ENCODE measurements at places on chromosomes 1 and 21. TPM values are rescaled to one million over a fixed set of nuclear protein-coding genes. Genes with fewer than 3 reads are reported as not detected.

- peak; percentile 29 for DNase-seq
Measured at GRCh38 chr1:231929311-231929710, 302.7 kb downstream of the DISC1 start.

DNA sequence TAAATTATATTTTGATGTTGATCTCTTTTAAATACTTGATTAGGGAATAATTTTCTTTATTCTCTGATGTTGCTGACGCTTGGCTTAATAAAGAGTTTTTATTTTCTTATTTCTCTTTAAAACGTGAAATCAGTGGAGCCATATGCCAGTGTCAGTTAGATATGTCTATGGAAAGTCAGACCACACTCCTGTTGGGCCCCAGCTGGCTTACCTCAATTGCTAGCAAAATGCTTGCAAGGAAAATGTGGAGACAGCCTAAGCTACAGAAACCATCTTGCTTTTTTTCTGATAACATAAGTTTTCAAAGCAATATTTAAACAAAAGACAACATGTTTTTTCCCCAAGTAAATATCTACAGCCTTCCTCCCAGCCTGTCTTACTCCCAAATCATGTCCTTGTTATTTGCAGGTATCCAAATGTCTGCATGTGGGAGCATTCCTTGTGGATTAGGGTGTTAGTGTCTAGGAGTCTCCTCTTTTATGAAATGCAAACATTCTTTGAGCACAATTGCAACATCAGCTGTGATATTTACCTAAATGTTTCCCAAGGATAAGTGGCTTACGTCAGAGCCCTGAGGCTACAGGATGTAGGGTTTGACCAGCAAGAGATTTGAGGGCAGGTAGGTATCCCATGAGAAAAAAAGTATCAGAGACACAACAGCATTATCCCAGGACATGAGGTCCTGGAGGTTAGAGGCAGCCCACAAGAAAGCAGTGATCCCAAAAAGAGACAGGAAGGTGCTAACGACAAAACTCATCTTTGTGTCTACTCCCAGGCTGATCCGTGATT, 117.2 kb upstream of the KCNJ15 start:
- peak; percentile 45 for DNase-seq

- no peak for DNase-seq
Measured at GRCh38 chr1:233606813-233607212, 7.1 kb upstream of the KCNK1 start.

- no peak for DNase-seq
Measured at GRCh38 chr1:221527302-221527701, 214.6 kb downstream of the DUSP10 start.

DNA sequence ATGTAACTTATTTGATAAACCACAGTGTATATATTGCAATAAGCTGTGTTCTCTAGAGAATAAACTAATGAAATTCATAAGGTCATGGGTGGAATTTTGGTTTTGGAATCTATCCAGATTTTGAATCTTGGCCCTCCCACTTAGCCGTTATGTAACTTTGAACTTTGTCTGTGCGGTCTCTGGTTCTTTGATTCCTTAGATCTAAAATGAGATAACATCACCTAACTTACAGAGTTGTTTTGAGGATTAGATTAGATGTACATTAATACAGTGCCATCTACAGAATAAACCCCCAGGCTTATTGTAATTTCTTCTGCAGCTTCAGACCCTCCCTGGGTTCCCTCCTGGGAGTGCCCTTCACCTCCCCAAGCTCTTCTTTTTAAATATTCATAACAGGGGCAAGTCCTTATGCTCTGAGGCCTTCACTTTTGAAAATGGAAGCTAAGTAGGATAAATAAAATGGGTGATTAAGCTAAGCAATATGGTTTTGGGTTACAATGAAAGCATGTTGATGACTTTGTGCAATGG, 124.3 kb downstream of the ATG4C start:
- no peak for DNase-seq

The PRELP gene
- total RNA-seq, result 0.84 TPM

Data from hepatocyte (in vitro differentiated cells).